ENCODE measurements at places on chromosomes 13 and 19.

GRCh38 chr13:27104606-27105005 lies 67.0 kb downstream of the USP12 start:
- no peak for DNase-seq

- peak; percentile 62 for DNase-seq
Measured at GRCh38 chr19:13163609-13164342, 13.6 kb downstream of the IER2 start.

DNA sequence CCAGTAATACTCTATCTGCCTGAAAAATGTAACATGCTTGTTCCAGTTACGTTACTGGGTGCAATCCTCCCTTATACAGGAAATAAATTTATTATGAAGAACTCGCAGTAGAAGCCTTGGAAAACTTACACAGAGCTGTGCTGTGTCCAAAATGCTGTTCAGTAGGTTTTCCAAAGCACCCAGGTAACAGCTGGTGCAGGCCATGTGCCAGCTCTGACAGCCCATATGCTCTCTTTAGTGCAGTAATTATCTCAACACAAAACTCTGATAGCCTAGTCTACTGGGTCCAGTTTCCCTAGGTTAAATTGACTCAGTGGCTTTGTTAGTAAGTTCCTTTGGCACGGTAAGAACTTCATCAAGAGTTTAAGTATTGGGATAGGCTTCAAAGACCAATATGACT lies 120.7 kb upstream of the OBI1 start:
- no peak for DNase-seq

GRCh38 chr13:45364876-45365557 lies 24.0 kb upstream of the TPT1 start:
- DNase-seq, result no peak

- DNase-seq, result peak; percentile 75
Measured at GRCh38 chr13:99656092-99656745, 154.9 kb downstream of the TM9SF2 start.
